ENCODE measurements at places on chromosomes 7 and 10.
A peak's percentile ranks its signal among the peaks of the same experiment; 100 is the strongest.

- DNase-seq = peak; percentile 82
Observed at GRCh38 chr10:72691863-72692743, at the start of gene MCU. TSS of gene MCU (plus strand) at chr10:72692143. CDS start at chr10:72692152, 9 bp downstream.

DNA sequence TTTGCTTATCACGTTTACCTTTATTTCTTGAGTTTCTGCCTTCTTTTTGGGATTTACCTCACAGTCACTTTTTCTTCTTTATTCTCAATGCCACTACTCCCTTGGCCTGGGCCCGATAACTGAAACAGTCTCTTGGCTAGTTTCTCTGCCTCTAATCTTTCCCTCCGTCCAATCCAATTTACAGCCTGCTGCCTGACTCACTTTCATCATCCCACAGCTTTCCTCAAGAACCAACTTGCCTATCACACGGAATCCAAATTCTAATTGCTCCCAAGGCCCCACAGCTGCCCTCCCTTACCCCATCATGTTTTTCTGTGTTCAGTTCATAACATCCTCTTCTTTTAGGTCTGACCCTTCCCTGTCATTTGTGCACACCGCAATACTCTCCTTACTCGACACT is 121.4 kb downstream of the HIPK2 start:
- DNase-seq = no peak

GRCh38 chr10:59962756-59963155 is 56.4 kb upstream of the CCDC6 start:
- no peak for DNase-seq

DNA sequence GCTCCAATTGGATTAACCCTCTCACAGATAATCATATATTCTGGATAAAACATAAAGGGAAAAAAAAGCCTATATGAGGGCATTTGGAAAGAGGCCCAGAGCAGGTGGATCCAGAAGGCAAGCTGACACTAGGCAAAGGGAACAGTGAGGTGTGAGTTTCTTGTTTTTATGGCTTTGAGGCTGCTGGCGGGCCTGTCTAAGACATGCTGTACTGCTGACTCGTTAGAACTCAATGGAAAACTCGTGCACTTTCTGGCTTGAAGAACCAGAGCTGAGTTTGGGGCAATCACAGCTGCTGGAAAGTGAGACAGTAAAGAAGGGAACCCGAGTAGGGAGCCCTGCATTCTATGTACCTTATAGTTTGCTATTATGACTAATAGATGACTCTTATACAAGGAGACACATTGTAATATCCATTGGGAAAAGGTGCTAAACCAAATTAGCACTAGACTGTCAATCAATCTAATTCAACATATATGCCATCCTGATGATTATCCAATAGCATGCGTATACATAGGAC is 637.1 kb downstream of the GATA3 start:
- DNase-seq = no peak

DNA sequence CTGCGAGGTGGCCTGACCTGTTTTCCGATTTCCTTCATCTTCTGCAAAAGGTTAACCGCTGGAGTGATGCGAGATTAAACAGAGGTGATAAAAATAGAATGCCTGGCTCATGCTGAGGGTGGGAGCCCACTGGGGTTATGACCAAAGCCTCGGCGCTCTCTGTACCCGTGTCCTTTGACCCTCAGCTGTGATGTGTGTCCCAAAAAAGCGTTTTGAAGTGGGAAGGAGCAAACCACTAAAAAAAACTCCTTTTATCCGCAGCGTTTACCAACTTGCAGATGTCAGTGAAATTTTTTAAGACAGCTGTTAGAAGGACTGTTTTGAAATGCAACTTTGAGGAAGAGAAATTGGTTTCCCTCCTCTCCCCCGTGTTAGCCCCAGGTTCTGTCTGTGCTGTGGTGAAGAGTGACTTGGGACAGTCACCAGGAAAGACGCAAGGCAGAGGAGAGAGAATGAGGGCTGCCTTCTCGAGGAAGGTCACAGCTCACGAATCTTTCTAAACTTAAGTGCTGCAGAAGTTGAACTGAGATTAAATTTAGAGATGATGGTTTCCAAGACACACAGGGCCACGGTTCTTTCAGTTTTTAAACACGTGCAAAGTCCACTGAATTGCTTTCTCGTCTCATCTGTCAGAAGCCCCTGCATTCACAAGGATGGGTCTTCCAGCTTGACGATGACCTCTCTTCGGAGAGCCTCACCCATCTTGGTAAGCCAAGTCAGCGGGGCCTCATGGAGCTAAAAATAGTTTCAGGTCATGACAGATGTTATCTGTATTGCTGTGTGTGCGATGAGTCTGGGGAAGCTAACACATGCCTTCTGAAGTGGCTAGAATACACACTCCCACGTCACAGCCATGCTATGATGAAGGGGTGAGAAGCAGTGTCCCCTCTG is 27.6 kb downstream of the AMZ1 start:
- DNase-seq = no peak

GRCh38 chr7:135224027-135224426 is 9.6 kb upstream of the STRA8 start:
- DNase-seq = no peak

DNA sequence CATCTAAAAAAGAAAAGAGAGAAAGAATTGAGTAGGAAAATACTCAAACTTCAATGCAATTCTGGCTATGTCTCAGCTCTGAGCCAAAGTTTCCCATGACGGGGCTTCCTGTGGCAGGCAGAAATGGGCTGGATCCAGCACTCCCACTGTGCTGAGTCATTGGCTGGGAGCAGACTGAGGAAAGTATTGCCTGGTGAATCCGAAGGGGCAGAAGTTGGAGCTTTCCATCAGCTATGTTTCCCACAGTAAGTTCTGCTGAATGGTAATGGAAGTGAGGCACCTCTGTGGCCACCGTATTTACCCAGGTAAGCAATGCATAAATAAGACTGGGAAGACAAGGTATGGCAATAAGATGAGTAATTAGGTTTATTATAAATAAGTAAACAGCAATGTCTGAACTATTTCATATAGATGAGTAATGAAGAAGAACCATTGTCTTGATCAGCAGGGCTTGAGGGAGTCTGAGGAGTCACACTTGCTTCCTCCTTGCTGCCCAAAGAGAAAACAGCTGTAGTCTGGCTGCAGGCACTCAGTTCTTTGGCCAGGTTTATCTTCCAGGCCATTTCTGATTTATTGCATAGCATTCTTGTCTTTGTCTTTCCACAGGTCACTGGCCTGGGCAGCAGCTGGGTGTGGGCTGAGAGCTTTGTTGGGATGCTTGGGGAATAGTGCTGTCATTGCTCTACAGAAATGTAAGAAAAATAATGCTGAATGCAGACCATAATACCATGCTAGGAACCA is 255.3 kb downstream of the DNAJB9 start:
- no peak for DNase-seq

GRCh38 chr7:79317728-79318127 is 135.7 kb downstream of the MAGI2 start:
- no peak for DNase-seq

- DNase-seq = no peak
Observed at GRCh38 chr10:71854031-71854430, 3.0 kb upstream of the PSAP start.

Data from GM12864 (cell line).